Naive thymus-derived CD8-positive, alpha-beta T cell (primary cell): ENCODE measurements at places on chromosomes 1 and 21.

GRCh38 chr1:11880181-11880575, 21.4 kb upstream of the NPPB start:
- DNase-seq = no peak

DNA sequence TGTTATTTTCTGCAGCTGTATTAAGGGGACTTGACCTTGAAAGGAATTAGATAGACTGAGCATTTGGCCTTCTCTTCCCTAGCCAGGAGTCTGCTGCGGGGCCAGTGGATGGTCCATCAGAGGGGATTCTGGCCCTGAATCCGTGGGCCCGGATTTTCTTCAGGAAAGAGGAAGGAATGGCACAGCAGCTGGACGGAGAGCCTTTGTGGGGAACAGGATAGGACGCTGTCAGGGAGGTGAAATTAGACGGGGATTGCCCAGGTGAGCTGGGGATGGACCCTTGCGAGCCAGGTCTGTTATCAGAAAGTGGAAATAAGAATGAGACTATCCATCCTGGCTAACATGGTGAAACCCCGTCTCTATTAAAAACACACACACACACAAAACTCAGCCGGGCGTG, 1.7 kb upstream of the C2CD2 start:
- no peak for DNase-seq

- no peak for DNase-seq
Measured at GRCh38 chr1:195851804-195852203, 756.4 kb downstream of the KCNT2 start.

DNA sequence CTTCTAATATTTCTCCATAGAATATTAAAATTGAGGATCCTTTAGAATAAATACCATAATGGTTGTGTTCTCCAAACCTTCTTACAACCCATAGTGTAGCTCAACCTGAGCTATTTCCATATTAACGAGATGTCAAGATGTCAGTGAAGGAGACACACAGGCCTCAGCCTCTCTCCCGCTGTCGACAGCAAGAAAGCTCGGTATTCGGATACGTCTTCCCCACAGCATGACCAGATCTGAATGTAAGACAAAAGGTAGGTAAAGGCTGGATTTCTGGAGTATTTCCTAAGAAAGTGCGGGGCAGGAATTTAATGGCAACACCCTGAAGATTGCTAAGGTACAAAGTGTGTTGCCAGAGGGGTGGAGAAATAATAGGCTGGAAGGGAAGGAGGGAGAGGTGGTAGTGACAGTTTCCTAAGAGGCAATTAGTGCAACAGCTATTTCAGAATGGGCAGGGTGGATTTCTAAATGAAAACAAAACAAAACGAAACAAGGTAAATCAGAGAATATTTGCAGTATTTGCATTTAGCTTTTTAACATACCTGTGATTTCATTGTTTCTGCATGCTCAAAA, 1.7 kb downstream of the ADSS2 start:
- DNase-seq = no peak

DNA sequence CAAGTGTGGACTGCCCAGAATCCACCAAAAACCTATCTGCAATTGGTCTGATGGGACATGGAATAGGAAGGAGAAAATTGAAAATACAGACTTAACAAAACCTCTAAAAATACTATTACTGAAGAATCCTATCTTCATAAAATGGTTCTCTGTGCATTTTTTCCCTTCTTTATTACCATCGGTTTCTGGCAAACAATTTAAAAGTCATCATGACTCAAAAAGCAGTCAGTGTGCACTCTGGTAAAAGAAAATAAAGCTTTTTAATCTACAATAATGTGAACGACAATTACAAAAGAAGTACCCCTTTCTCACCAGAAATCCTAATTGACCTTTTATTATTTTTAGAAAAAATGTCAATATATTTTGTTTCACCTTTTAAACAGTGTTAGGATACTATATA, 186.3 kb downstream of the TPR start:
- DNase-seq = no peak
